ENCODE measurements at places on chromosomes 1 and 21.

- DNase-seq, result no peak
These were observed 498.4 kb upstream of the USP24 start for GRCh38 chr1:55713516-55713915.

DNA sequence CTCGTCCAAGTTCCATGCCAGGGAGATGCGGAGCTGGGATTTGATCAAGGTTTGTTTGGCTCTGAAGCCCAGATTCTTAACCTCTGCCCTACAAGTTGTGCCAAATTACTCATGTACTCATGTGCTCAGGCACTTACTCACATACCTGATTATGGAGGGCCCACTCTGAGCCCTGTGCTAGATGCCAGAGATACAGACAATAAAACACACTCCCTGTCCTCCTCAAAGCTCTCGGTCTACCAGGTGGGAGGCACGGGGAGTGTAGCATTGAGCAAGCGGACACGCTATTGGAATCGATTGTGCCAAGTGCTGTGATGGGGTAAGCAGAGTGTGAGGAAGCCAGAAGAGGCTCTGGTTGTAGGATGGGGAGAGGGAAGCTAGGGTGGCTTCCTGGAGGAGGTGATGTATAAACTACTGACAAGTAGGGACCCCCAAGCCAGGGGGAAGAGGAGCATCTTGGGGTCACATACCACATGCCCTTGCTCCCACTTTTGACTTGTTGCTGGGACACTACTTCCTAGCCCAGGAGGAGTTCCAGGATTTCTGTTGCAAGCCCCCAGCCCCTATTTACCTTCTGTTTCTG is 49.8 kb upstream of the IFNLR1 start:
- peak; percentile 32 for DNase-seq

- DNase-seq, result peak; percentile 98
These were observed 19.1 kb upstream of the NTMT2 start for GRCh38 chr1:170126696-170127095.

DNA sequence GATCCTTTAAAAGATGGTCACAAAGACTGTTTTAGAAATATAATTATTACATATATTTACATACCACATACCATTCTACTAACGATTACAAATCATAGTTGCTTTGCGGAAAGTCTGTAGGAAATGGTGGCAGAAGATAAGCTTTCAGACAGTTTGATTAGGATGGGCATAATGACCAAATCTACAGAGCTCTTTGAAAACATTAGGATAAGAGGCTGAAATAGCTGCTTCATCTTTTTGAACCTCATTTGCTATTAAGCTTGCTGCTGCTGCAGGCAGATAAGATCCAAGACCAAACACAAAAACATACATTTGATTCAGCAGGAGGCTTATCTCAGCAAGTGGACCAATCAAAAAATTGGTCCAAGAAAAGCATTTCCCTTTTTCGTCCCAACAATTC is 47.1 kb downstream of the DDAH1 start:
- no peak for DNase-seq

- DNase-seq, result peak; percentile 93
These were observed 10.9 kb upstream of the CD101 start for GRCh38 chr1:116990612-116991151.

DNA sequence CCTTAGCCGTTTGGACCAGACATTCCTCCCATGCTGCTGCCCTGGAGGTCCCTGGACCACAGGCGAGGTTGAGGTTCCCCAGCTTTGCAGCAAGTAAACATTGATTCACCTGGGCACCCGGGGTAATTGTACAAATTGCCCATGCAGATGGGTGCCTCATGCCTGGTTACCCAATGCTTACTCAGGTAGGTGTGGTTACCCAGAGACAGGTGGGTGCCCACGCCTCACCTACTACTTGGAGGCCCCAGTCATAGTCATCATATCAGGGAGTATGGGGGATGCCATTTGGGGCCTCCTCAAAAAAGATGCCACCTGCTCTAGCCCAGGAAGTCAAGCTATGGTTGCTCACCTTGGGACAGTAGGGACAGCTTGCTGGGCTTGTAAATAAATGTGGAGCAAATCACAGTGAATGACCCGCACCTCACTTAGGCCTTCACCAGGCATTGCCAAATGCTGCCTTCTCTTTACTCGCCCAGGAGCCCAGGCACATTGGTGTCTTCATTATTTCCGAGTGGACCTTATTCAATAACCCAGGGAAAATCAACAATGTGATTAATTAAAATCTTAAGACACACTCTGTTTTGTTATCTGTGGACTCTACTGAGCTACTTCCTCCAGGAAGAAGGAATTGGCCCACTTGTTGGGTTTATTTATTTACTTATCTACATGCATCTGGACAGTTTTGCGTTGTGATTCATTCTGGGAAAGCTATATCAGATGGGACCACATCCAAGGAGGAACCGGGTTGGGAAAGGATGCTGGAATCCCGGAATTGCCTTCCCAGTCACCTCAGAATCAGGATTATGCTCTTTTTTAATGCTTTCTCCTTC is 35.6 kb upstream of the GRHL3 start:
- peak; percentile 67 for DNase-seq

- no peak for DNase-seq
These were observed 9.2 kb downstream of the PADI2 start for GRCh38 chr1:17109892-17110554.

DNA sequence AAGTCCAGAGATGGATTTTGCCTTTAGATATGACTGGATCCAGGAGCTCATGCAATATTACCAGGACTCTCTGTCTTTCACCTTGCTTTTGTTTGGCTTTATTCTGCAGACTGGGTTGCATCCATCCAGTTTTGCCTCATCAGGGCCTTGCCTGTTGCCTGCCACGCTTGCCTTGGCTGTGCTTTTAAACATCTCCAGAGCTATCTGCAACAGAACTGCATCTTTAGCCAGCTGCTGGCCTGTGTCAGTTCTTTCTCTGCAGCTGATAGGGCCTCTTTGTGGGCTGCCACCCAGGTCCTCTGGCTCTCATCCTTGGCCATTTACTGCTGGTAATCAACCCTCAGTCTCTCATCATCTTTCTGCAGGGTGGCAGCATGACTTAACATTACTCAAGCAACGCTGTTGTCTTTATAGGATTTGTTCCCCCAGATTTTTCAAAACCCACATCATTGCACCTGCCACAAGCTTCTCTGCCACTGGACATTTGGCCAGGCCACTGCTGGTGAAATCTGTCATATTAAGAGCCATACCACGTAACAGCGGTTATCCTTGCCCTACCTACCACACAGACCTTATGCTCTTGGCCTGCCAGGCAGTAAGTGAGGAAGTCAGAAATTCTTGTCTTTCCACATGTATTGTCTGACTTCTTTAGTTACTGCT is 24.4 kb upstream of the HUNK start:
- no peak for DNase-seq

GRCh38 chr1:1216770-1217620 is 3.0 kb upstream of the TNFRSF4 start:
- no peak for DNase-seq

- DNase-seq, result peak; percentile 44
These were observed 414.0 kb downstream of the PRDM2 start for GRCh38 chr1:14113841-14114567.
